Naive thymus-derived CD4-positive, alpha-beta T cell (primary cell): ENCODE measurements at places on chromosomes 1 and 21. TPM values are rescaled to one million over a fixed set of nuclear protein-coding genes. Genes with fewer than 3 reads are reported as not detected.

DNA sequence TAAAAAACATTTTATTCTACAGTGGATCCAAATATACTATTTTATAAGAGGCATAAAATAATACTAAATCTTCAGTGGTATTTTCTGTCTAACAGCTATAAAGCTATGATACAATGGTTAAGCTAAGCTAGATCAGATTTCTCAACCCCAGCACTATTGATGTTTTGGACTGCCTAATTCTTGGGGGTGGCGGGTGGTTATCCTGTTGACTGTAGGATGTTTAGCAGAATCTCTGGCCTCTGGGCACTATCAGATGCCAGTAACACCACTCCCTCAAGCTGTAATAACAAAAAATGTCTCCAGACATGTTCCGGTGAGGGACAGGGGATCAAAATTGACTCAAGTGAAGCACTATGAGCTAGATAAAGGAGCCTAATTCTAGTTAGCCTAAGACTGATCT, 118.5 kb downstream of the APP start:
- no peak for DNase-seq

DNA sequence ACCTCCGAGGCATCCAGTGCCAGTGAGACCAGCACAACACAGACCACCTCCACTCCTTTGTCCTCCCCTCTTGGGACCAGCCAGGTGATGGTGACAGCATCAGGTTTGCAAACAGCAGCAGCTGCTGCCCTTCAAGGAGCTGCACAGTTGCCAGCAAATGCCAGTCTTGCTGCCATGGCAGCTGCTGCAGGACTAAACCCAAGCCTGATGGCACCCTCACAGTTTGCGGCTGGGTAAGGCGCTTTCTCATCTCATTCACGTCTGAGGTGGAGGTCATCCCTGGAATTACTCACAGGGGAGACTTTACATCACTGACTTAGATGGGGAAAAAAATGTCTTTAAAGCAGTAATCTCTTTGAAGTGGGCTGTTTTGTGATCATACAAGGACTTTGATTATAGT, 106.3 kb downstream of the CD247 start:
- DNase-seq: no peak

GRCh38 chr1:104797982-104798381, 1048.3 kb downstream of the AMY1C start:
- no peak for DNase-seq

- DNase-seq: no peak
Measured at GRCh38 chr1:63790989-63791388, 17.2 kb downstream of the ROR1 start.

- no peak for DNase-seq
Measured at GRCh38 chr21:31713973-31714740, 17.8 kb downstream of the SCAF4 start.

- no peak for DNase-seq
Measured at GRCh38 chr1:161298116-161298515, 11.7 kb downstream of the MPZ start.

DNA sequence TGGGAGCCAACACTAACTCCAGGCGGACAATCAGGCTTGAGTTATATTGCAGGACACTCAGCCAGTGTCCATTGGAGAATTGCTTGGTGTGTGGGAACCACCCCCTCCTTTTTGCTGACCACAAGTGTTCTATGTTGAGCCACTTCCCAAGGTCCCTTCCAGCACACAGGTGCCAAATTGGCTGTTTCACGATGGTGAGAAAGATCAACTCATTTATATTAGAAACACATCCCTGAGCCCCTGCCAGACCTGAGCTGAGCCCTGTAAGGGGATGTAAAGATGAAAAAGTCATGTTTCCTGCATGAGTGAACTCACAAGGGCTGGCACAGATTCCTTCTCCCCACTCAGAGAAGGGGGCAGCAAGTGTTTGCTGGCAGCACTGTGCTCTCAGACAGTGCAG, 96.5 kb downstream of the KCNN3 start:
- no peak for DNase-seq

DNA sequence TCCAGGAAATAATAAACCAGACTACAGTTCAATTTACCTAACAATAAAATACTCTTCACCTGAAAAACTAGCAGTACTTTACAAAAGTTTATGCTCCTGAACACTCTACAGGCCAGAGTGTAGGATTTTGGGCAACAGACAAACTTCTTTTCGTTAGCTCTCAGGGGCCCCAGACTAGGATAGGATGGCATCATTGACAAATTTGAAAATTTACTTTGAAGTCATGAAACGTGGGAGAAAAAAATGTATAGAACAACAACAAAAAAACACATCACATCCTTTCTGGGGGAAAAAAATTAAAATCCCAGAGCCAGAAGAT, 1.2 kb downstream of the PTP4A2 start:
- no peak for DNase-seq

- peak; percentile 39 for DNase-seq
Measured at GRCh38 chr1:182120411-182121258, 59.1 kb upstream of the ZNF648 start.

GRCh38 chr1:39189592-39190041, 14.9 kb upstream of the MACF1 start:
- no peak for DNase-seq

GRCh38 chr1:228072658-228073043, 9.9 kb upstream of the ARF1 start:
- no peak for DNase-seq

DNA sequence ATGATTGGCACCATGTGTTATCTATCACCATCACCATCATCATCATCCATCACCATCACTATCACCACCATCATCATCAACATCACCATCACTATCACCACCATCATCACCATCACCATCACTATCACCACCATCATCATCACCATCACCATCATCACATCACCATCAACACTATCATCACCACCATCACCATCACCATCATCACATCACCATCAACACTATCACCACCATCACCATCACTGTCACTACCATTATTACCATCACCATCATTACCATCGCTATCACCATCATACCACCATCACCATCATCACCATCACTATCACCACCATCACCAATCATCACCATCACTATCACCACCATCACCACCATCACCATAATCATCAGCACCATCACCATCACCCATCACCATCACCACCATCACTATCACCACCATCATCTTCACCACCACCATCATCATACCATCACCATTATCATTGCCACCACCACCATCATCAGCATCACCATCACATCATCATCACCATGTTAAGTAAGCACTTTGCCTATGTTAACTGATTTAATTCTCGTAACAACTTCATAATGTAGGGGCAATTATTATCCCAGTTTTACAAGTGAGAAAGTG, 112.8 kb downstream of the LIPI start:
- no peak for DNase-seq

- DNase-seq: no peak
Measured at GRCh38 chr1:37134599-37134998, 100.3 kb upstream of the GRIK3 start.

GRCh38 chr1:215963621-215964020, 396.5 kb downstream of the KCTD3 start:
- no peak for DNase-seq

GRCh38 chr1:99469550-99469971, 176.4 kb upstream of the PALMD start:
- DNase-seq: no peak

DNA sequence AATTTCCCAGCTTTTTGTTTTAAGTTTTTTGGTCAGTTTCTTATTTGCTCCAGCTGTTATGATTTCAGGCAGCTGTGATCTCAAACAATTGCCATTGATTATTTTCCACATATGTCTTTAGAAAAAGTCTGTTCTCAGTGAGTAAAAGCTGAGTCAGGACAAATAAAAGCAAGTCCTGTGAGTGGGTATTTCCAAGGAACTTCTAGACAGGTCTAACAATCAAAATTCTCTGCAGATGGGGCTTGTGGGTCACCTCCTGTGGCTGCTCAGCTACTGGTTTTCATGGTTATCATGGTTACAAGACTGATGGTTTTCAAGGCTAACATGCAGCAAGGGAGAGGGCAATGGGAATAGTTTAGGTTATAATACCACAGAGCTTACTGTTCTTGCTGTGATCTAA, 585.7 kb downstream of the LMO4 start:
- DNase-seq: no peak

GRCh38 chr1:52727114-52727586, 897 bp downstream of the ZYG11B start:
- DNase-seq: no peak

DNA sequence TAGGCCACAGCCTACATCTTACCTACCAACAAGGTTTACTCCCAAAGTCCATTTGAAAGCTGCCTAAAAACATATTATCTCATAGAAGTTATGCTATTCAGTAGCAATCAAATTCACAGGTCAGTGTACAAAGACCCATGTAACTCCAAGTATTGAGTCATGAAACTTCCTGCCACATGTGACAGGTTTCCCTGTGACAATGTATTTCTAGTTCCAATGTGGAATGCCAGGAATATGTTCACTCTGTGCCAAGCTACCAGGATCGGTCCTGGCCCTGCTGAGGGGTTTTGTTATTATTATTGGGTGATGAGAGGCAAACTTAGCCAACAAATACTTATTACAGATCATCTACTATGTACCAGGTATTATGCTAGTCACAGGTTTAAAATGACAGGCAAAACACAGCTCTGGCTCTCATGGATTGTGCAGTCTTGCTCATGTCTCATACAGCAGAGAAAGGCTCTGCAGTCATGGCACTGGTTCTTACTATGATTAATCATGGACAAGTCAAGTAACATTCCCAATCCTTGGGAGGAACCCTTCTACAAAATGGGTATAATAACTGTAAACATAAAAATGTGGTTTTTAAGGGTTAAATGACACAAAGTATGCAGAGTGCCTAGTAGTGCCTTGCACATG, 22.5 kb downstream of the DPH5 start:
- no peak for DNase-seq

GRCh38 chr1:235863699-235864093, 3.0 kb downstream of the LYST start:
- DNase-seq: no peak

The VAV3 gene
- 1.4 TPM for total RNA-seq

The SH2D1B gene
- total RNA-seq: not detected

The PIGR gene
- not detected for total RNA-seq

The CACNA1E gene
- not detected for total RNA-seq

The ZNF678 gene
- 5.1 TPM for total RNA-seq

The SLAMF7 gene
- 2.4 TPM for total RNA-seq

The GJA9 gene
- not detected for total RNA-seq

The SMIM1 gene
- 3.2 TPM for total RNA-seq

The SAMD11 gene
- not detected for total RNA-seq

The ELAPOR1 gene
- 4.4 TPM for total RNA-seq

The NDUFV3 gene
- total RNA-seq: 30.9 TPM

The ZMYND12 gene
- 1.1 TPM for total RNA-seq

The LEFTY1 gene
- total RNA-seq: not detected

The FABP3 gene
- not detected for total RNA-seq
